CD4-positive, alpha-beta T cell treated with Interleukin-17A for 1 hour (primary cell): ENCODE measurements at places on chromosomes 5 and 9.

- no peak for DNase-seq
These were observed 6.9 kb upstream of the VAV2 start for GRCh38 chr9:133998915-133999595.

- DNase-seq = peak; percentile 49
These were observed at the start of gene GPRIN1 for GRCh38 chr5:176609724-176610434. Gene GPRIN1 (minus strand): TSS chr5:176610156. CDS start chr5:176599834, 10,322 bp downstream.

DNA sequence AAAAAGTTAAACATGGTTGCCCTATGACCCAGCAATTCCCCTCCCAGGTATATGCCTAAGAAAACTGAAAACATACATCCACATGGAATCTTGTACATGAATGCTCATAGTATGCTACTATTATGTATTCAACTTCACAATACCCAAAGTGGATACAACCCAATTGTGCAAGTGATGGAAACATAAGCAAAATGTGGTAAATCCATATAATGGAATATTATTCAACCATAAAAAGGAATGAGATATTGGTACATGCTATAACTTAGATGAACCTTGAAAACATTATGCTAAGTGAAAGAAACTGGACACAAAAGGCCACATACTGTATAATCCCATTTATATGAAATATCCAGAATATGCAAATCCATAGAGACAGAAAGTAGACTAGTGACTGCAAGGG, 18.1 kb upstream of the CCDC125 start:
- no peak for DNase-seq

DNA sequence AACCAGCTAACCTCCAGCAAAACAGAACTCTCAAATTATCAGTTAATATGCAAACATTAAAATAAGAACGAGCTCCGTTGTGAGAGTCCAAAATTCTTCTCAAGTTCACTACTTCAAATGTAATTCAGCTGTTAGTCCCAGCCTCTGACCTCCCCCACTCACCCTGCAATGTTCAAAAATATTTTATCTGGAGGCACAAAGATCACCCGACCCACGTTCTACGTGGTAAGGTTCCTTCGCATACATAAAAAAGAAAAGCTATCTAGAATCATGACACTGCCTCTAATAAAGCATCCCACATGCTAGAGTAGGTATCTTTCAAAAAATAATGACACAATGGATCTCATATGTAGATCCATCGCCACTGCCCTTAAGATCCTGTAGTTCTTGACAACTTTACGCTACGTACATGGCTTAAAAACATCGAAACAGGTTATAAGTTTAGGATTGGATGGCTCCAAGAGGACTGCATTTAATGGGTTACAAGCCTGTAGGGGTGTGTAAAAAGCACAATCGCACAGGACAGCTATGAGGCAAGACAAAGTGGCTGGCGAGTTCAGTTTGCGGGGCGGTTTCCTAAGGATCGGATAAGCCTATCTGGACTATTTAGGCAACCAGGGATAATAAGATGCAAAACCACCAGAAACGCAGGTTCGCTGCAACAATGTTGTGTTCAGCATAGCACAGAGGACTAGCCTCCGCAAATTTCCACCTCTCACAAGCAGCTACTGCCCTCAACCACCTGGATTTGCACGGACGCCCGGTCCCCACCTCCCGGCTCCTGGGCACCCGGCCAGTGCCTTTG, 969 bp downstream of the CLK4 start:
- no peak for DNase-seq

GRCh38 chr9:132147331-132147730, 14.5 kb upstream of the NTNG2 start:
- DNase-seq = peak; percentile 8

GRCh38 chr9:13426606-13427005, 147.1 kb upstream of the MPDZ start:
- no peak for DNase-seq

GRCh38 chr5:17497446-17497845, 585 bp upstream of the TAF11L2 start:
- no peak for DNase-seq

- DNase-seq = peak; percentile 60
These were observed 364 bp downstream of the RPS6 start for GRCh38 chr9:19379697-19380046.

- DNase-seq = no peak
These were observed 75.1 kb downstream of the HSD17B4 start for GRCh38 chr5:119527351-119527750.

GRCh38 chr9:111631214-111631971, at the start of gene DNAJC25:
Gene DNAJC25 (plus strand): TSS chr9:111631334. CDS start chr9:111631408, 74 bp downstream.
- DNase-seq = peak; percentile 98

GRCh38 chr9:136794281-136794999, 1.7 kb upstream of the CCDC183 start:
- no peak for DNase-seq

GRCh38 chr5:112546946-112547592, 128.0 kb upstream of the EPB41L4A start:
- no peak for DNase-seq

GRCh38 chr9:104090578-104090977, 3.5 kb upstream of the SMC2 start:
- no peak for DNase-seq

GRCh38 chr9:22147813-22148527, 138.9 kb upstream of the CDKN2B start:
- peak; percentile 34 for DNase-seq

DNA sequence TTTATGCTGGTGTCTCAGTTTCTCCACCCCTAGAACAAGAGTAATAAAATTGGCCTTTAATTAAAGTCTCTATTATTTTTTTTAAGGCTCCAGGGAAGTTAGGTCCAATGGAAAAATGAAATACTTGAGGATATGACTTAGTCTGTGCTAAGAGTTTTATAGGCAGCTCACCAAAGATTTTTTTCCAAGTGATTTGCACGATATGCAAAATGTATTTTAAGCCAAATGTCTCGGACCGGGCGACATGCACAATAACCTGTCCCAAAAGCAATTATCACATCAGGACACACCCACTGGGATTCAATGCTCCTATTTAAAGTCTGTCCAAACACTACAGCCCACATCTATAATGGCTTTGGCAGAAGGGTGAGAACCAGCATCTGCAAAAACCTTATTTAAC, 136.1 kb upstream of the ANKH start:
- DNase-seq = no peak

DNA sequence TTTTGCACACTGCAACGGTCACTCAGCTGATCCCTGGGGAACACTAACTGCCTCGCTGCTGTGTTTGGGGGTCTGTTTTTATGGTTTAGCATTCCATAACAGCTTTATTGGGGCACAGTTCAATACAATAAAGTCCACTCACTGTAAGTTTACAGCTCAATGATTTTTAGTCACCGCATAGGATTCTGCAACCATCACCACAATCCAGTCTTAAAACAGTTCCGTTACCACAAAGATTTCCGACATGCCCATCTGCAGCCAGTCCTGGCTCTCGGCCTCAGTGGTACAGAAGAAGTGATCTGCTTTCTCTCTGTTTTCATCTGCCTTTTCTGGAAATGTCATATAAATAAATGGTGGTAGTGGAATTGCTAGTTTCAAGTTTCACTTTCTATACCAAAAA, 23.6 kb downstream of the OR2V2 start:
- no peak for DNase-seq

- peak; percentile 5 for DNase-seq
These were observed 363.3 kb downstream of the KDM4C start for GRCh38 chr9:7121055-7121454.

DNA sequence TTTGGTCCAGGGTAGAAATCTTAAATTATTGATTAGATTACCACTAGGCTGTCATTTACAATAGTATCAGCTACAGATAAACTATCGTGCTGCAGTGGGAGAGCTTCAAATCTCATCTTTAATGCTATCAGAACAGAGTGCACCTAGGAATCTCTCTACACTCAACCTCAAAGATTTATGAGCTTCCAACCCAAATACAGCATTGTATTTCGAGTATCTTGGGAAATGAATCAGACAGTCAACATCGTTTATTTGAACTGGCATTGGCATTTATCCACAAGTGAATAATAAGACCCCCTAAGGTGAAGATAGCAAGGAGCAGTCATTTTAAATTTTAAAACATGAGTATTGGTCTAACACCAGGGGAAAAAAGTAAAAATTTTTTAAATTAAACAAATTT, 1203.2 kb downstream of the CDH12 start:
- DNase-seq = no peak

DNA sequence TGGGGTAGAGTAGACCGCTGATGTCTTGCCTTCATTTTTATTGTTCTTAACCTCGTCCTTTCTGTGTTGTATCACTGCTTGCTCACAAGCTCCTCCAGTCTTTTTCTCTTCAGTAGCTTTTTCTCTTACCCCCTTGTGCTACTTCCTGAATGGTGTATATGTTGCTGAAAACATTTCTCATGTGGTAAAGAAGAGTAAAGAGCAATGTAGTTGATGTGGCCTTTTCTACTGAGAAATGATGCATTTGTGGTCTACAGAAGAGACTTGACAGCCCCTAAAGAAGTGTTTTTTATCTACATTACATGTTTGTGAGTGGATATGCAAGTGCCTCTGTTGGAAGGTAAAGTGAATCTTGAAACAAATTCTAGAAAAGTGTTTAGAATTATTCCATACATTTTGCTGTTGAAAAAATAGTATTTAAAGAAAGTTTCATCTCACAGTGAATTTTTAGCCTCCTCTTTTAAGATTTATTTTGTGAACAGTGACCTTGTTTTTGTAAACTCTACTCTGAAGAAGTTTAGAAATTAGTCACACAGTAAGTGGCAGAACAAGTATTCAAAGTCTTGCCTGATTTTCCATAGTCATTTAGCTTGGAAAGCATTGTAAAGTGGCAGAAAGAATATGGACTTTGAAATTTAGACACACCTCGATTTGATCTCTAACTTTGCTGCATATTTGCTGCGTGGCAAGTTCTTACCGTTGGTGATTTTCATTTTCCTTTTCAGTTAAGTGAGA, 17.4 kb downstream of the CDC42SE2 start:
- peak; percentile 89 for DNase-seq

GRCh38 chr9:8809741-8810140, 1010.2 kb upstream of the DMAC1 start:
- DNase-seq = no peak

- DNase-seq = no peak
These were observed 49.7 kb downstream of the NTNG2 start for GRCh38 chr9:132211570-132211969.

DNA sequence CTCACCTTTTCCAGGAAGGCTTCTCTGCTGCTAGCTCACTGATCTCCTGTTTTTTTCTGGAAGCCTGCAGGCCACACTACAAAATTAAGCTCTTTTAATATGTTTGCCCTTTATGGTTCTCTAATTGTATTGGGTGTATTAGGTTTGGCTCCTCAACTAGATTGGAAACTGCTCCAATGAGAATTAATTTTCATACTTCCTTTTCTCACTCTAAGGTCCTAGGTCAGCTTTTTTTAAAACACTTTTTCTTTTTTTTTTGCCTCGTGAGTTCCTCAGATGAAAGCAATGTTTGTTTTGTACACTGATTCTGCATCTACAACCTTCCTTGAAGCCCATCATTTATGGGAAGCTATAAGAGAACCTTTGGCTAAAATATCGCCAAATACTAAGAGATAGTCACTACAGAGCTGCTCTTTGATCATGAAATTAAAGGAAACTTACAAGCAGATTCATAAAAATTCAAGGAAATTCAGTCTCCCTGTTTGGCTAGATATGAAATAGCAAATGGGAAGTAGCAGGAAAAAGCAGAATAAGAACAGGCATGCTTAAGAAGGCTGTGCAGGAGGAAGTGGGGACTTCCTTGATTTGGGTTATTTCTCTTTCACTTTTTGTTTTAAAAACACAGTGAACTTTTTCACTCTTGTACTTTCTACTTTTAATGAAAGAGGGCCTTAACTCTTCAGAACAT, 55.2 kb upstream of the FYB1 start:
- DNase-seq = peak; percentile 63

GRCh38 chr9:68821911-68822310, 116.9 kb downstream of the PIP5K1B start:
- DNase-seq = no peak

DNA sequence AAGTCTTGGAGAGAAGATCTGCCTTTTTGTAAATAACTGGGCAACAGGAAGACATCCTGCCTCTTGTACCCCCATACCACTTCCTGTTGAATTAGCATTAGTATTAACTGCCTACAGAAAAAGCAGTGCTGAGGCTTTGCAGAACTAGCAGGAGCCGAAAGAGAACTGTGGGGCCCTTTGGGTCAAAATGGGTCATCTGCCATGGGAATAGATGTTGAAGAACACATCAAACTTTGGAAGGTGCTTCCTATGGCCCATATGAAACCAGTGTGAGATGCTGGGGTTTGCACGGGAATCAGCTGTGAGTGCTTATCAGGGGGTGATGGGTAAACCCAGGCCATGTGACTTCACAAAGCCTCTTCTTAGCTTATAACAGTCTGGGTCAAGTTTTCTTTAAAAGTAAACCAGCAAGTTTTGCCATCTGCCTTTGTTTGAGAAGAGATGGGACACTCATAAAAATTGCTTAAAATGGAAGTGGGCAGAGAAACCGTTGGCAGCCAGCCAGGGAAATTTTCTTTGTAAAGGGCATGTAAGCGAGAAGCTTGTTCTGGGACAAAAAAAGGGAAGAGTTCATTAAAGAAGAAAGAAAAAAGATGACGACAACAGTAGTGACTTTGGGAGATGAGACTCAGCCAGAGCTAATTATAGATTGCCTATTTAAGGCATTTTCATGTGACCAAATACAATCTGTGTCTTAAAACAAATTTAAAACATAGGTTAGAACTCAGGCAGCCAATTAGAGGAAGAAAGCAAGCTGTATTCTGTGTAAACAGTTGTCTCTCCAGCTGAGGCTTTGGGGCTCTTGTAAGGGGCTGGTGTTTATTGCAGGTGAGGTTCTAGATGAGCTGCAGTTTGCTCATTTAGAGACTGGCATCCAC, 4.4 kb downstream of the SLC25A25 start:
- peak; percentile 77 for DNase-seq

GRCh38 chr9:93825348-93826115, 129.6 kb downstream of the BARX1 start:
- no peak for DNase-seq

- DNase-seq = peak; percentile 31
These were observed 23.8 kb upstream of the ZNF622 start for GRCh38 chr5:16489322-16489791.

DNA sequence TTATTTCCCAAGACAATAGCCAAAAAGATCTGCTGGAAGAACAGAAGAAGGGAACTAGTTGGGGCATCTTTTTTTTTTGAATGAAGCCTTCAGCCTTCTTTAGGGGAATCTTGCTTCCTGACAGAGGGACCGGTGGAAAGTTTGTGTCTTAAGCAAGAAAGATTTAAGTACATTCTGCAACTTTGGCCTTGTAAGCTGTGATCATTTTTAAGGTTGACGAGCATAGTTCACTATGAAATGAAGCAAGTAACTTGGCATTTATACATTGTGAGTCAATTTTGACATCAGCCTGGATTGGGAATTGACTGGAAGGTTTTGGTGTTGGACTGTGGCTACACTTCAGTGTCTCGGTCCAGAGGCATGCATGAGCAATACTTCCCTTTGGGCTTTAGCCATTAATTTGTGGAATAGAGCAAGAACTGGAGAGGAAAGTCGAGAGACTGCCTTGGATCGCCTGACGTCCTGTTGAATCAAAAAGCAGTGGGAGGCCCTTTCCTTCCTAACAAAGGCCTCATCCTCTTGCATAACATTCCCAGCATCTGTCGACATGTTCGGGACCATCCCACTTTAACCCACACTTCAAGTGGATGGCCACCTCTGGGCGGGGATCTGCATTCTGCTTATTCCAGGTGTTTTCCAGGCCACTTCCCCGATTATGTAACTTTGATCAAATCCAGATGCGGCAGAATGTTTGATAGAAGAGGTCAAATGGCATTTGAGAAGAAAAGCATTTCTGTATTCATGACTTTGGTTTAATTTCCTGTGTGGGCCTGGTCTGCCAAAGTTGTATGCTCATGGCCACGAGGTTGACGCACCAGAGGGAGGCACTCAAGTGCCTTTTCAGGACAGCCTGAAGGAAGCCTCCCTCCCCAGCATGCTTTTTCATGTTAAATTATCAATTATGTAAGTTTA, 12.5 kb downstream of the ABL1 start:
- no peak for DNase-seq
